ENCODE measurements at places on chromosomes 2 and 18.

DNA sequence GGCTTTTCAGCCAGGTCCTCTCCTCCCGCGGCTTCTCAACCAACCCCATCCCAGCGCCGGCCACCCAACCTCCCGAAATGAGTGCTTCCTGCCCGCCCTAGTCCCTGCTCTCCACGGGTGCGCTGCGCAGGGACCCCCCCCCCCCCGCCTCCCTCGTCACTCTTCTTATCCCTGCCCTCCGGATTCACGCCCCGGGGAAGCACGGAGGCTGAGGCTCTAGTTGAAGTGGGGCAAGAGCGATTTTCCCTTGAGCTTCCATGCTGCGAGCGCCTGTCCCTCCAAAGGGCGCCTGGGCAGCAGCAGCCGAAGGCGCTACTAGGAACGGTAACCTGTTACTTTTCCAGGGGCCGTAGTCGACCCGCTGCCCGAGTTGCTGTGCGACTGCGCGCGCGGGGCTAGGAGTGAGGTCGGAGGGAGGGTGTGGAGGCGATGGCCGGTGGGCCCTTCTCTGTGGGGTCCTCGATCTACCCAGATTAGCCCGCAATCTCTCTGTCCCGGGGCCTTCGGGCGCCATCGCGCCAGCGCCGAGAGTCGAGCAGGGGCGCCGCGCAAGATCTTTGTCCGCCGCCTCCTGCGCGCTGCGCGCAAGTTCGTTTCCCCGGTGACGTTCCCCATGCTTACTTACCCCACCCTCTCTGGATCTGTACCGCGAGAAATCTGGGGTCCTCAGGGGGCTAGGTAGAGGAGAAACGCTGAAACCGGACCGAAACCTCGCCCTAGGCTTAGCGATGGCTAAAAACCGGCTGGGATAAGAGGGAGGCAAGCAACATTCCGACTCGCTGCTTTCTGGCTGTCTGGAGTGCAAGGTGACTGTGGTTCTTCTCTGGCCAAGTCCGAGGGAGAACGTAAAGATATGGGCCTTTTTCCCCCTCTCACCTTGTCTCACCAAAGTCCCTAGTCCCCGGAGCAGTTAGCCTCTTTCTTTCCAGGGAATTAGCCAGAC is 677 bp downstream of the GAD1 start:
- DNase-seq: no peak

GRCh38 chr2:171583566-171583965 is 61.3 kb downstream of the CYBRD1 start:
- DNase-seq: no peak

- no peak for DNase-seq
These were observed 29.6 kb downstream of the CABYR start for GRCh38 chr18:24168496-24168895.

DNA sequence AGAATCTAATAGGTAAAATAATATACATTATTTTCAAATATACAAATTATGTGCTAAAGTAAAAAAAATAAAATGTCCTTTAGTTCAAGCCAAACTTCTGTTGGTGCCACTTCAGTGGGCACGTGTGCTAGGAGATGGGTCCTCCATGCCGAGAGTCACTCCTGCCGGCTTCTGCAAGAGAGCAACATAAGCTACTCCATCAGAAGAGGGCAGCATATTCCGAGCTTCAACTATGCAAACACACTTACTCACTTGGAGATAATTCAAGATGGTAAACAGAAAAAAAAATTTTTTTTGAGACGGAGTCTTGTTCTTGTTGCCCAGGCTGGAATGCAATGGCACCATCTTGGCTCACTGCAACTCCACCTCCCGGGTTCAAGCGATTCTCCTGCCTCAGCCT is 24.4 kb downstream of the CNOT11 start:
- DNase-seq: no peak
